ENCODE measurements at places on chromosomes 7 and 10.

DNA sequence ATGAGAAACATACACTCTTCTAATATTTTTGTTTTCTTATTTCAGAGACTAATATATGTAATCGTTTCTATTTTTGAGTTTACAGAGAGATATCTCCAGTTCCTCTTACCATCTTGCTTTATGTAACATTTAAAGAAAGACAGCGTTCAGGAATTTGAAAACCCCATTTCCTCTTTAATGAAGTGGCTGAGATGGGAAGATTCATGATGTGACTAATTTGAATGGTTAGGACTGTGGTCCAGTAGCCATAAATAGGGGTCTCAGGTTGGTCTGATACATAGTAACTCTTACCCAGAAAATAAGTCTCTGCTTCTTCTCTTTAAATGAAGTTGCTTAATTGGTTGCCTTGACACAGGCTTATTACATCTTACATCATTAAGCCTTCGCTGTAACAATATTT lies 6.9 kb downstream of the KMT2E start:
- peak; percentile 54 for DNase-seq

- no peak for DNase-seq
Observed at GRCh38 chr10:109963439-109963838, 40.1 kb upstream of the XPNPEP1 start.

DNA sequence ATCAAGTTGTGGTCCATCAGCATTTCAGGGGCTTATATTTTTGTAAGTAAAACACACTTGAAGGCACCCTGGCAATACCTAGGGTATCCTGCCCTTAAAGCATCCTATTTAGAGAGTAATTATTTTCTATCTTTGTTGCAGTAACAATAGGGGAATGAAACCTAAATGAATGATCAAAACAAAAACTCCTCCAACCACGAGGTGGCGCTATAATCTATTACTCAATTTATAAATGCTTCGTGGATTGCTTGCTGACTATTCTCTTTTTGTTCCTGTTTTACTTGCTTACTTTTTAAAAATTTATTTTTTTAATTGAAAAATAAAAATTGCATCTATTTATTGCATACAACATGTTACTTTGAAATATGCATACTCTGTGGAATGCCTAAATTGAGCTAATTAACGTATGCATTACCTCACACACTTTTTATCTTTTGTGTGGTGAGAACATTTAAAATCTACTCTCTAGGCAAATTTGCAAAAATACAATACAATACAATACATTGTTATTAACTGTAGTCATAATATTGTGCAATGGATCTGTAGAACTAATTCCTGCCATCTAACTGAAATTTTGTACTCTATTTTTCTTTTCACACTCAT lies 147.7 kb upstream of the BMPER start:
- peak; percentile 57 for DNase-seq

- DNase-seq: no peak
Observed at GRCh38 chr7:156019308-156019707, 207.0 kb upstream of the SHH start.

DNA sequence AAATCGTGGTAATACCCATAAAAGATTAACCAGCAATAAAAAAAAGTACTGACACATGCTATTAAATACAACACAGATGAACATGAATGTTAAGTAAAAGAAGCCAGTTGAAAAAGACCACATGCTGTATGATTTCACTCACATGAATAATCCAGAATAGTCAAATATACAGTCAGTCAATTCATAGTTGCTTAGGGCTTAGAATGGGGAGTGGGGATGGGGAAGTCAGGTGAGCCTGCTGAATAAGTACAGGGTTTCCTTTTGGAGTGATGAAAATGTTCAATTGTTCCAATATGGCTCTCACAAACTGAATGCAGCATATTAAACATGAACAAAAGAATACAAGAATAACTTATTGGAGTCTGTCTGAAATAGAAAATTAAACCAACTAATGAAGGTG lies 1.8 kb downstream of the COA1 start:
- DNase-seq: no peak

- DNase-seq: no peak
Observed at GRCh38 chr7:19101909-19102308, 15.5 kb downstream of the TWIST1 start.

- no peak for DNase-seq
Observed at GRCh38 chr10:2294739-2295138, 557.4 kb upstream of the ADARB2 start.

DNA sequence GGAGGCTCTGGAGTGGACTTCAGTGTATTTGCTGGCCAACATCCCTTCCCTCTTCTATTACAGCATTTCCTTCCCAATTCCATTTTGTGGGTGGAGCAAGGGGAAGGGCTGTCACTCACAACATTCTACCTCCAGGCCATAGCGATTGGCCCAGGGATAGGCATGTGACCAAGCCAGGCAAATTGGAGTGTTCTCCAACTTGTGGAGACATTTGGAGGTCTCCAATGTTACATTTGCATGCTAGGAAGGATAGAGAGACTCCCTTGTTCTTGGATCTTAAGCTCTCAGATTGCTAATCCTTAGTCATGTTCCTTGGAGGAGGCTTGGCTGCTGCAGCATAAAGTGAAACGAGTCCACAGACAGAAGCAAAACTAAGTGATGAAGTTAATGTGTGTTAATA lies 95.6 kb upstream of the KIF5B start:
- DNase-seq: no peak

DNA sequence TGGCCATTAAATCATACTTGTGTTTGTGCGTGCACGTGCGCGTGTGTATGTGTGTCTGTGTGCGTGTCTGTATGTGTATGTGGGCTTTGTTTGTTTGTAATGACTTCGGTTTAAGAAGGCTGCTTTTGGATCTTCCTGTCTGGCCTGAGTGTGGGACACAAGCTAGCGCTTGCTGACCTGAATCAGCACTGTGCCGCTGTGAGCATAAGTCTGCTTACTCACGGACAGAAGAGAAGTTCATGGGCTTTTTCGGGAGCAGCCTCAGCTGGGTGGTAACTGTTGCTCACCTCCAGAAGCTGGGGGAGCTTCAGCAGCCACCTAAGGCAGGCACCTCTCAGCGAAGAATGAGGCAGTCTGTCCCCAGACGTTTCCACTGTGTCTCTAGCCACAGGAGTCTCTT lies 56.1 kb upstream of the TRUB1 start:
- DNase-seq: no peak

DNA sequence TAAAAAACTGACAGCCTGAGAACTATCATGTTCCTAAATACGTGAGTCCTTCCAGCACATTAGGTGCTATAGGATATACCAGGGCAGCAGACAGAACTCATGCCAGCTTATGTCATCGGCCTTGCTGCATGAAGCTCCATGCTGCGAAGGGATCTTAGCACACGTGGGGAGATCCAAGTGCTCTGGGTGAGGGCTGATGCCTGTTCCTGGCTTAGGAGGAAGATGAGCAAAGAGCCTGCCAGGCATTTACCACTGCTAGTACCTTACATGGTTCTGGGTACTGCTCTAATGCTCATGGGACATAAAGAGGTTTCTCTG lies 43.2 kb downstream of the SVIL start:
- DNase-seq: no peak

GRCh38 chr7:122651451-122651850 lies 47.5 kb downstream of the RNF133 start:
- DNase-seq: no peak

GRCh38 chr10:1375346-1376170 lies 319.4 kb downstream of the WDR37 start:
- no peak for DNase-seq

DNA sequence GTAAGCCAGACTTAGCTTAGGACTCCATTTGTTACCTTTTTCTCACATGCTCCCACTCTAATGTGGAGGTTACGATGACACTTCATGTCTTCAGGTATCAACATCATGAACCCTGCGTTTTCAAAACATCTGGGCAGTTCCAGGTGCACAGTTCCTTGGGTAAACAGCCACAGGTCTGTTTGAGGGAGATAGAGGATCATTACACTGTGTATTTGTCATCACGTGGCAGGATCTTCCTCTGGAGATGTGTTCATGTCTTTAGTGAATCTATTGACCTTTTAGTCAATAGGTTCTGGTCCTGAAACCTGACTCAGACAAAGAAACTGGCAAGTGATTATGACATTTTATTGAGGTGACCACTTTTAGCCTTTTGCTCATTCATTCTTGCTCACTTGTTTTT lies 145.5 kb downstream of the ANKRD7 start:
- no peak for DNase-seq

GRCh38 chr7:7182156-7183060 lies at the start of gene C1GALT1:
C1GALT1 (plus strand) TSS chr7:7182544; CDS start chr7:7234320, 51,776 bp downstream.
- peak; percentile 100 for DNase-seq

DNA sequence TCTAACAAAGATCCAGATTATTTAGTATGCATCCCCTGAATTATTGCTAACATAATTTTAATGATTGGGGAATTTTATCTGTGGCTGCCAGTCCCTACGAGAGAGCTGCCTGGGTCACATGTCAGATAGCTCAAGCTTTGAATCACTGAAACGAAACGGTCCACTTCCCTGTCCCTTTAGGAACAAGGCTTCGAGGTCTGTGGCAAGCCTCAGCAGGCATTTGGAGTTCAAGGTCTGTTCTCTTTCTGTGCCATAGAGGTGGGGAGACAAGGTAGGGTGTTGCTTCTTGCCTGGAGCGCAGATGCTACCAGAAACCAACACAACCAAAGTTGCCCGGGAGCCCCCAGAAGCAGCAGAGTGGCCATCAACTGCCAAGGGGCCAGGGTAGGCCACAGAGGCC lies 13.9 kb upstream of the SH2D4B start:
- no peak for DNase-seq

DNA sequence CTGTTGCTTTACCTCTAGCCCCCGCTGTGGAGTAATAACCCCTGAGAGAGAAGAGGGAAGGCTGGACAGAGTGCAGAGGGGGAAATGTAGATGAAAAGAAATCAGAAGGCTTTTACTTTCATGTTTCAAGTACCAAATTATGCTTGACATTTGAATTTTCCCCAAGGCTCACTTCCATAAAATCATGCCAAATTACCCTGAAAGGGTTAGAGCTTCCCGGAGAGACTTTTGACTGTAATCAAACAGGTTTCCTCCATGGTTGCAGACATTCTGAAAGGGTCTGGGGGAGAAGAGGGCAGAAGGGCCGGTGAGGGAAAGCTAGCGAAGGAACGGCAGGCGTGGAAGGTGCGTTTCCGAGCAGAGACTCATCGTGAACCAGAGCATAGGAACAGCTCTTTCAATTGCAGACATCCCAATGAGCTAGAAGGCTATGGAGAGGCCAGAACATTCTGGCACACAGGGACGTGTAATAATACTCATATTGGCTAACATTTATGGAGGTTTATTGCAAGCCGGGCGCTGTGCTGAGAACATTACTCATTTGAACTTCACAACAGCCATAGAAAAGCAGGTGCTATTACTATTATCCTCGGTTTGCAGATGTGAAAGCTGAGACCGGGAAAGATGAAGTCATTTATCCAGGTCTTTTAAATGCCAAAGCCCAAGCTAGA lies 620.8 kb upstream of the AUTS2 start:
- no peak for DNase-seq

DNA sequence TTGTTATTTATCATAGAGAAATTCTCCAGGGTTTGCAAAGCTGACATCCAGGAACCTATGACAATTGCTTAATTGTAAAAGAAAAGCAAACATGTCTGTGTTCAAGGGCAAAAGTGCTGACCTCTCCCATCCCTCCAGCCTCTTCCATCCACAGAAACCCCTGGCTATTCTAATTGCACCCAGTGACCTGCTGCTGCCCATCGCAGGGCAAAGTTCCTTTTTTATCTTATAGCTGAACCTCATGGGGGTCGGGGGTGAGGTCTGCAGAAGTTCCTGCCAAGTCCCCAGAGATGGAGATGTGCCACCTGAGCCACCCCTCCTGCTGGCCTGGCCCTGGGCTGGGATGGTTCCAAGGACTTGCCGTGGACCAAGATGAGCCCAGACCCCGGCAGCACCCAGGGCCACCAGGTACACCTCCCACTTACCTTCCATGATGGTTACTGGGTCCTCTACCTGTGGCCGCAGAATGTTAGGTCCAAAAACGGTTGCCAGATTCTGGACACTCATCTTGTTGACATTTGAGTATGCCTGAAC lies 146.5 kb downstream of the MAPK8 start:
- DNase-seq: no peak

GRCh38 chr10:78761311-78761781 lies 307.4 kb upstream of the ZMIZ1 start:
- DNase-seq: no peak

DNA sequence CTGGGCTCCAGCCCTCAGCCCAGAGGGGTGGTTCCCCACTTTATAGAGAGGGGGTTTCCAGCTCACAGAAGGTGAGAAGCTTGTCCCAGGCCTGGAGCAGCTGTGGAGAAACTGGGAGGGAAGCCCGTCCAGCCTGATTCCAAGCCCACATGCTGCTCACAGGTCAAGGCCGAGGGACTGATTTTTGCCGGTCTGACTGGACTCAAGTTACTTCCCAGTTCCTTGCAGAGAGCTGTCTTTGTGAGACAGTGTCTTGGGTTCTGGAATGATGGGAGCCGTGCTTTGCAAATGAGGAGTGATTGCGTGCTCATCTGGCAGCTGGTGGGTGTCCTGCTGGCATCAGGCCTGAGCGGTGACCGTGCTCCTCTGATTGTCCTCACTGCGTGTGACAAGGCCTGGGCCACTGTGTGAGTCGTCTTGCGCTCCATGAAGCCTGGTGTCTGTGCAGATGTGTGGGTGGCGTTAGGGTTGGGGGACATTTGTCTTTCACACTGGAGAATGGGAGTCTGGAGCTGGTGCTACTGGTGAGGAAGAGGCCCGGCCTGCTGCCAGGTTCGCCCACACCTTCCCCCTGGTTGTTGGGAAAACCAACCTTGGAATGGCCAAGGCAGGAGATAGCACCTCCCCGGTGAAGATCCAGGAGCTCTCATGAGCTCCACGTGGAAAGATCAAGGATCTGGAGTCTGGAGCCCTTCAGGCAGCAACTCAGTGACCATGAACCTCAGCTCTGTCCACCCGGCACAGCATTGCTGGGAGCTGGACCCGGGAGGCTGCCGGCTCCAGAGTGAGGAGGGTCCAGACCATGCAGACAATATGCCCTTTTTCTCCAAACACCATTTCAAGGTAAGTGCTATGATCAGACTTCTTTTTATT lies 129.6 kb downstream of the SMURF1 start:
- no peak for DNase-seq

DNA sequence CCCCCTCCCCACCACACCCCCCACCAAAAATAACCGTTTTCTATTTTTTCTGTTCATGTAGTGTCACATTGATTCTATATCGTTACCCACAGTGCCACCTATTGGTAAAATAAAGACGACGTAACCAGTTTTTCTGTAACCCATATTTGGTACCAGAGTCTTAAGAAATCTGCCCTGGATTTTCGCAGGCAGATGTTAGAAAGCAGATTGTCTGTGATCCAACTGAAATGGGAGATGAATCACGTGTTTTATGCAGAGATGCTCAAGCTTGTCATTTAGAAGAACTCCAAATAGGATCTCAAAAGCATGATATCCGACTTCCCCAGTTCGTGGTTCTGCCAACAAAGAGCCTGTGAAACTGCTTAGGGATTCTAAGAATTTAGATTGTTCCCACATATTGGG lies 261.1 kb upstream of the CSTF2T start:
- peak; percentile 35 for DNase-seq

Data from NB4 (cell line).